ENCODE measurements at places on chromosomes 5 and 9.

GRCh38 chr9:5518937-5519319 is 8.6 kb downstream of the PDCD1LG2 start:
- DNase-seq = no peak

GRCh38 chr9:93451849-93452709 is 594 bp downstream of the FAM120A start:
- DNase-seq = no peak

DNA sequence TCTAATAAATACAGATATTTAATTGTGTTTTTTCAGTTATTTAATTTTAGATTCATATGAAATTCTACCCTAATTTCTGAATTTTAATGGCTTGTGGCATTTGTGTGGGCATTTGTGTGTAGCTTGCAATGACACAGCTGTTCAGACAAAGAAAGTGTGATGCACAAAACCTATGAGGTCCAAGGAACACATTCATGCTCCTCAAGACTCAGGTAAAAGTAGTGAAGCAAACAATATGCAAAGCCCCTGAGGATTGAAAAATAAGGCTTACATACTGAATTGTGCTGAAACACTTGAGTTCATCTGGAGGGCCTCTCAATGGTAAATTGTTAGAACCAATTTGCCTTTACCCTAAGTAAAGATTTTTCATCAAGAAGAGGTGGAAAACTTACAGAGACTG is 28.1 kb downstream of the IL7R start:
- DNase-seq = no peak

- DNase-seq = no peak
Observed at GRCh38 chr5:40860711-40861110, 19.5 kb downstream of the CARD6 start.

DNA sequence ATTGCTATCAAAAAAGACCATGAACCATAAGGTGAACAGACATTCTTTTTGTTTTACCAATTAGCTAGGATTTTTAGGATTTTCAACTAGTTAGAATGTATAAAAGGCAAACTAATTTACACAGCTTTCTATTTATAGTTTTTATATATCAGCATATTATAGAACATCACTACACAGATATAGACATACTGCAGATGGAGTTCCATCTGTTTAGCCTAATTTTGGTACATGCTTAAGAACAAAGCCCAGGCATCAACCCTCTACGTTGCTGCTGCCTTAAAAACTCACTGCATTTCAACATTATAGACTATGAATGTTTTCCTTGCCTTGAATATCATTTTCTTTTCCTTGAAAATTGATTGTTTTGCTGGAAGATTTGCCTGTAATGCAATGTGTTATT is 2227.5 kb upstream of the C9orf72 start:
- no peak for DNase-seq

DNA sequence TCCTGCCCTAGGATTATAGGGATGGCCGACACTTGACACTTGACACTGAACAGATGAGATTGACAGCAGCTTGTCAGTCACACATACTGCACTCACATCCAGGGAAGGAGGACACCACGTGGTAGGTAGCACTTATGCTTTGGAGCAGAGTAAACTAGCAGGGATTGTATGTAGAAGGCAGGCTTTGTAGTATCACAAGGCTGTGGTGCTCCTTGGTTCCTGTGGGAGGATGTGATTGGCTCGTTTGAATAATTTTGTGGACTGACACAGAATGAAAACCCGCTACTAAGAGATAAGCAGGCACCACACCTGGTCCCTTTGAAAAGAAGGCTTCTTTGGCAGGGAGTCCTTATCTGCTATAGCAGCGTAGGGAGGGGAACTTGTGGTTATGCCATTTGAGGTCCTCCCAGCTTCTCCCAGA is 63.6 kb upstream of the IL12B start:
- DNase-seq = no peak

Measured in AG04449 (cell line).